CD4-positive, alpha-beta T cell treated with Interleukin-17A for 4 hours (primary cell): ENCODE measurements at places on chromosomes 5 and 9.

DNA sequence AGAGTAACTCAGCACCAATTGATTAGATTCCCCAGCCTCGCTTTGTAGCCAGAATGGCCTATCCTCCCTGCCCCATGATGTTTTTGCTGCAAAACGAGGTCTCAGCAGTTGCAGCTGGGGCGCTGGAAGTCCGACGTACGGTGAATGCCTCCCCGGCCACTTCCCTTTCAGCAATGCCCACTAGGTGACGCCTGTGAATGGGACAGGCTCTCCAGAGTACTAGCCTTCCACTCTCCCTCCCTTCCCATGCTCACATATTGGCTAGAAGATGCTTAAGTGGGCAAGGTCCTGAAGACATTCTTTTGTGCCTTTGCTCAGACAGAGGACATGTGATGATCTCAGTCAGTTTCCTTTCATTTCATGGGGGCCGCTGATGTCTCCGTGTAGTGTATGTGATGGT lies 50.8 kb downstream of the DMRT2 start:
- DNase-seq: no peak

- no peak for DNase-seq
These were observed 32.2 kb downstream of the BHMT start for GRCh38 chr5:79143684-79144379.

DNA sequence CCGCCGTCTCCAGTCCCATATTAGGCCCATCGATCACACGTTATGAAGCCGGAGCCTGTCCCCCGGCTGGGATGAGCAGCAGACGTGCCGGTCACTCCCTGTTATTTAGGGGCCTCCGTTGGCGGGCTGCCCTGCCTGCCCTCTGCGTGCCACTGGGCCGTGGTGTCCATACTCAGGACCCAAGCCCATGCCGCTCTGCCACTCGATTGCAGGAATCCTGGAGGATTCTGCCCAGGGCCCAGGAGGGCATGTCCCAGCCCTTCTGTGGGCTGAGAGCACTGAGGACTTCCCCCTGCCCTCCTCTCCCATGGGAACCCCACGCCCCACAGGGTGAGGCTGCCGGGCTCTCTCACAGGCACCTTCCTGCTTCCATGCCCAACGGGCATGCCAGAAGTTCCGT lies 19.6 kb upstream of the LAMC3 start:
- no peak for DNase-seq

GRCh38 chr9:123048748-123049147 lies 15.3 kb downstream of the GPR21 start:
- DNase-seq: no peak

GRCh38 chr9:73037613-73038012 lies 84.8 kb upstream of the ALDH1A1 start:
- DNase-seq: no peak

DNA sequence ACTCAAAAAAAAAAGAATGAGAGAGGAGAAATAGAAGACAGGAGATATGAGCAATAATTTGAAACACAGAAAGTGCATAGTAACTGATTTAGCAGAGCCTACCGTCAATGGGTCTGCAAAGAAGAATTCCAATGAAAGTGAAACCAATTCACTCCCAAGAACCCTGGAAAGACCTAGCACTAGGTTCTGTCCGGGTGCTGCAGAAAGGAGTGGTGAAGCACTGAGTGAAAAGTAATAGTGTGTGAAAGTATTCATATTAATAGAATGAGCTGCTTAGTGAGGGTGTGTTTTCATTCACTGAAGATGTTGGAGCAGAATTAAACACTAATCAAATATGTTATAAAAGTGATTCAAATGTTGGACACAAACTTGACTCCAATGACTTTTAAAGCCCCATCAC lies 51.3 kb upstream of the SLC30A5 start:
- no peak for DNase-seq

GRCh38 chr5:102762562-102763227 lies 7.6 kb downstream of the PAM start:
- no peak for DNase-seq

DNA sequence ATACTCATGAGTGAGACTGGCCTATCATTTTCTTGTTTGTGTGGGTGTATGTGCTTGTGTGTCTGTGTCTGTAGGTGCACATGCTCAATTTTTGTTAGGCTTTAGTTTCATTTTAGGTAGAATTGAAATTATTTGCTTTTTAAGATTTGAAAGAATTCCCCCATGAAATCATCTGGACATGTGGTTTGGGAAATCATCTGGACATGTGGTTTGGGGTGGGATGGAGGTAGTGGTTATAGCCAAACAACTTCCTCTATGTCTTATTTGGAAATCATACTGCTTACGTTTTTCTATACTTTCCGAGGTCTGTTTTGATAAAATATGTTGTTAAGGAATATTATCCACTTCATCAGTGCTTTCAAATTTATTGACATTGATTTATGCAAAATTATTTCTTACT lies 485.4 kb upstream of the CLINT1 start:
- no peak for DNase-seq

DNA sequence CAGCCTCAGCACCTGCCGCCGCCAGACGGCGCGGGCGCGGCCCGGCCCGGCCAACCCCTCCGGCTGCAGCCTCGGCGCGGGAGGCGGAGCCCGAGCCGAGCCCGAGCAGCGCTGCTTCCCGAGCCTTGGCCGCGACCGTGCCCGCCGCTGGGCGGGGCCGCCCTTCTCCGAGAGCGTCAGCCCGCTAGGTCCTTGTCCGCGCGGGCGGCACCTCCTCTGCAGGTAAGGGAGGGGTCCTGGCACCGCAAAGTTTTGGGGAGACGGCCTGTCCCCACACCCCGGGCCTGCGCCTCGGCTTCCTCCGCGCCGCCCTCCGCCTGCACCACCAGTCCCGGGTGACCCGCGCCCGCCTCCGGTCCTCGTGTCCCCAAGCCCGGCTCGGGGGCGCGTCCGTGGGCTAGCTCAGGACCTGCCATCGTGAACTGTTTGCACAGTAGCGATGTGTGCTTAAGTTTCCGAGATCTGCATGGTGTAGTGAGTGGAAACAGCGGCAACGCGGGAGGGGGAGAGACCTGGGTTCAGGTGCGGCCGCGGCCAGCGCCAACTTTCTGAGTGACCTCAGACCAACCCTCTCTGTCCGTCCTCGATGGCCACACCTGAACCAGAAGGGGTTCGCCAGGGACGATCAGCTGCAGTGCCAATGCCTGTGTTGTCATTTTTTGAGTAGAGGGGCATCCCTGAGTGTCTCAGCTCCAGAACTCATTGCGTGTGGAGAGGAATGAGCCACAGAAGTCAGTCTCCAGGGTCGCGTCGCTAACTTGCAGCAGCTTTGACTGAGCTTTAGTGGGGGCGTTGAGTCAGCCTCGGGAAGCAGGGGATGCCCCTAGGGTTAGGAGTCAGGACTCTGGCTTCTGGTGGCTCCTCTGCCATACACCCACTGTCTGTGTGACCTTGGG lies at the start of gene FRMPD1:
Gene FRMPD1 (plus strand): TSS at position 82 of the 896 bp plus-strand sequence. CDS start 41,688 bp downstream, outside the sequence.
- peak; percentile 72 for DNase-seq

DNA sequence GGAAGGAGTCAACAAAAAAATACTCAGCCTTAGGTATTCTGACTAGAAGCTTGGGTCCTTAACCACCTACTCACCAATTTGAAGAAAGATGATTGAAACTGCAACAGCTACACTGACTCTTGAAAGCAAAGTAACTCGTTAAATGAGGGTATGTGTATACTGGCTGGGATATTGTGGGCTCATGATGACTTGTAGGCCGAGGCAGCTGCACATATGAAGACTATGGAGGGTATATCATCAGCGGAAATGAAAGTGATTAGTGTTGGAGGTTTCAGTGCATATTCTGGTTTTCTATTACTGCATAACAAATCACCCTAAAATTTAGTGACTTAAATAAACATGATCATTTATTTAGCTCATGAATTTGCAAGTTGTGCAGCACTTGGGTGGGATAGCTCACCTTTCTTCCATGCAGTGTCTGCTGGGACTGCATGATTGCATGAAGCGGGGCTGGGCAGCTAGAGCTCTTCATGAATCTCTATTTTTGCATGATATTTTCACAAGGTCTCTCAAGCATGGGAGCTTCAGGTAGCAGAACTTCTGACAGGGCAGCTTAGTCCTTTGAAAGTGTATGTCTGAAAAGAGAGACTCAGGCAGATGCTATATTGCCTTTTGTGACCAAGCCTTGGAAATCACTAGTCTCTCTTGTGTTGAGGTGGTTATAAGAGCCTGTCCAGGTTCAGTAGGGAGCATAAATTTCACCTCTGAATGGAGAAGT lies 96.1 kb upstream of the CDKN2B start:
- DNase-seq: no peak

DNA sequence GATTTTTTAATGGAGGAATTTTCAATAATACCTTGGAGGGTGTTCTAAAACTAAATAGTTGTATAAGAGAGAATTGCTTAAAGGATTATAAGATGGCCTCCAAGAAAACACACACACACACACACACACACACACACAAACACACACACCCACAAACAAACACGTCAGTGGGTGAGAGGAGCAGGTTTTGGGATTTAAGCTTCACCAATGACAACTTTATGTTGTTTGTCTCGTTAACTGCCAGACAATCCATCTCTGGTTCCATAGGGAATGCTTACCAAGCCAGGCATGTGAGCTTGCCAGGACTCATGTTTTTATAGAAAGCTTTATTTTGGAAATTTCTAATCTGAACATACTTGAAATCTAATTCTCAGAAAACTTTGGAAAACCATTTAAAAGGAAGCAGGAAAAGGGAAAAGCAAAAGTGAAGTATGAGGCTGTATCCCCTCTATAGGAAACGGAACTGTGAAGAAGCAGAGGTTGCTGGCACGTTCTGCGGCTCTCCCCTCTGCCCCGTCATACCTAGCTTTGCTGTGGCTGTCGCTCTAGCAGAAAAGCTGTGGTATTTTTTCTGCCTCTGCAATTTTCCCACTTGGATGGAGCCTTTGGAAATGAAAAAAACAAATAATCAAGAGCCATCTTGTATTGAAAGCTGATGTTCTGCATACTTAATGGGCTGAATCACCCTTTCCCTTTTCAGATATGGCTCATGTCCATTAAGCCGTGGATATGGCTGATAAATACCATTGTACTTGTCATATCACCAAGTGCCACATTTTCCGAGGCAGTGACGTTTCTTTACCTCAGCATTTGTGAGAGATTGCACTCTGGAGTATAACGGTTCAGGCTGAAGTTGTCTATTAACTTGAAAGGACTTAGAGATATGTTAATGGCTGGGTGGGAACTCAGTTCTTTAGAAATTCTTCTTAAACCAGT lies 112.7 kb downstream of the NTRK2 start:
- DNase-seq: no peak

GRCh38 chr5:96434201-96434645 lies 1.2 kb upstream of the PCSK1 start:
- DNase-seq: peak; percentile 16
